ENCODE measurements at places on chromosomes 1 and 21. TPM values are rescaled to one million over a fixed set of nuclear protein-coding genes. Genes with fewer than 3 reads are reported as not detected.

DNA sequence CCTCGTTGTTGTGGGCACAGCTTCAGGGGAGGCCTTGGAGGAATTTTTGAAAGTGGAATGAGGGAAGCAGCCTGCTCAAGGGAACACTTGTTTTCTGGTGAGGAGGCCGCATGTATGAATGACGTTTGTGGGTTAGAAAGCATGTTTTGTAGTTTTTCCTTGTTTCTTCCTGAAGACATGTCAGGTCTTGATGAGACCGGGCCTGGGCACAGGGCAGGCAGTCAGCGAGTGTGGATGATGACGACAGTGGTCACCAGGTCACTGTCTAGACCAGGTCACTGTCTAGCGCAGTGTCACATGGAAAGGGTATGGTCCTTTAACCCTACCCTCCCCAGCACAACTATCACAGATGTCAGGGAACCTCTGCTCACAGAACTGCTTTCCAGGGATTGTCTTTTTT is 7.3 kb downstream of the PSEN2 start:
- DNase-seq, result no peak

- DNase-seq, result no peak
These were observed 132.1 kb downstream of the DNM3 start for GRCh38 chr1:171973421-171973820.

- DNase-seq, result no peak
These were observed 38.4 kb downstream of the VAV3 start for GRCh38 chr1:107926436-107927080.

DNA sequence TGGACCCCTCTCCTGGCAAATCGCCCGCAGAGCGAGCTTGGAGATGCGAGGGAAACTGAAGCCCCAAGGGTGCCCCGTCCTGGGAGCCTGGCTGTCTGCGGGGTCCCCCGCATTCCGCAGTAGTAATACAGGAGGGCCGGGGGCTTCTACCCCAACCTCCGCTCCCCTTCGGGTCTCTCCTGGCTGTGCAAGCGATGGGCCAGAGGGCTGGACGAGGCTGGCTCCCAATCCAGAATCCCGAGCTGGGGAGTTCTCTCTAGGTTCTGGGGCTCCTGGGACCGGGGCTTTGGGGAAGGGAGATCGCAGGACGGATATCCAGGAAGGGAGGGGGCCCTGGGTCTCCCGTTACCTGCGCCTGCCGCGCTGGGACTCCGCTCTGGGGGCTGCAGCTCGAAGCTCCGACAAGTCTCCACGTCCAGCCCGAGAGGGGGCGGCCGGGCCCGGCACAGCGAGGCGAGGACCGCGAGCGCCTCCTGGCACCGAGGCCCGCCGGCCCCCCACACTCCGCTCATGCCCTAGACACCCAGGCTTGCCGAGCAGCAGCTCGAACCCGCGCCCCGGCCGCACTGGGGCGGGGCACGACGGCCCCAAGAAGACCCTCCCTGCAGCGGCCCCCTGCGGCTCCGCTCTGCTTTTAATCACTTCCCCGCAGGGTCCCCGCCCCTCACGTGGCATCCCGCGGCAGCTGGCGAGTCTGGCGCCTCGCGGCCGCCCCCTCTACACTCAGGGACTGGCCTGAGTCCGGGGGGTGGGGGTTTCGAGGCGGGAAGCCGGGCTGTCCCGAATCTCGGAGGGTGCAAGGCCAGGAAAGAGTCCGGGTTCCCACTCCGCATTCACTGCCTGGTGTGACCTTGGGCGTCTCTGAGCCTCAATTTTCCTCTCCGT is at the start of gene SYT6:
TSS of gene SYT6 (minus strand) at position 609 of the 885 bp plus-strand sequence. CDS start at position 512, 97 bp downstream.
- DNase-seq, result no peak

The GJA9 gene
- not detected for total RNA-seq

The NPHS2 gene
- 0.12 TPM for total RNA-seq

The GPR25 gene
- total RNA-seq, result not detected
